RWPE1 (cell line): ENCODE measurements at places on chromosomes 2 and 18.

DNA sequence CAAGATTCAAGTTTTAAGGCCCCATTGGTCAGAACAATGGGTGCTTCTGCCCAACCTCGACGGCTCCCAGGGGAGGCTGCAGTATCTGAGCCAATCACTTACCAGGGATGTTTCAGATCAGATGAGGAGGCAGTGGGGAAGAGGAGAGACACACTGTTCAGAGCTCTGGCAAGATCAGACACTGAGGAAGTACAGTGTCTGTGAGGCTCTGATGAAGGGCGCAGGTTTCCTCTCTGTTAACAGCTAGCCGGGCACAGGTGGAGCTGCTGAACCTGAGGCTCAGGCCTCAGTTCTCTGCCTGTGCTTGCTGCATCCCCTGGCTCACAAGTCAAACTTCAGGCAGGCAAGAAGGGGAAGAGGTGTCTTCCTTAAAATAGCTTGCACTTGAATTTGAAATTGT is 69.7 kb downstream of the TPO start:
- DNase-seq = no peak

DNA sequence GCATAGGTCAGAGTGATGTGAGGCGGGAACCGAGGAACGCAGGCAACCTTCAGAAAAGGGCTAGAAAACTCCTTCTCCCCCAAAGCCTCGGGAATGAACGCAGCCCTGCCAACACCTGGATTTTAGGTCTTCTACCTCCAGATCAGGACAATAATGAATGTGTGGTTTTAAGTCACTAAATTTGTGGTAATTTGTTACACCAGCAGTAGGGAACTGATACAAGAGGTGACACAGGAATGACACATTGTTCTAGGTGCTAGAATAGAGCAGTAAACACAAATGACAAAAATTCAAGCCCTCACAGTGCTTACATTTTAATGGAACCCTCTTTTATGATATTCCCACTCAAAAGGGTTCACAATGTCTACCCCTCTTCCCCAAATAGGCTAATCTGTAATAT is 39.2 kb upstream of the EML4 start:
- no peak for DNase-seq

- no peak for DNase-seq
These were observed 905.3 kb upstream of the VRK2 start for GRCh38 chr2:57141269-57141668.

GRCh38 chr2:148524519-148524919 is 120.0 kb upstream of the EPC2 start:
- no peak for DNase-seq

DNA sequence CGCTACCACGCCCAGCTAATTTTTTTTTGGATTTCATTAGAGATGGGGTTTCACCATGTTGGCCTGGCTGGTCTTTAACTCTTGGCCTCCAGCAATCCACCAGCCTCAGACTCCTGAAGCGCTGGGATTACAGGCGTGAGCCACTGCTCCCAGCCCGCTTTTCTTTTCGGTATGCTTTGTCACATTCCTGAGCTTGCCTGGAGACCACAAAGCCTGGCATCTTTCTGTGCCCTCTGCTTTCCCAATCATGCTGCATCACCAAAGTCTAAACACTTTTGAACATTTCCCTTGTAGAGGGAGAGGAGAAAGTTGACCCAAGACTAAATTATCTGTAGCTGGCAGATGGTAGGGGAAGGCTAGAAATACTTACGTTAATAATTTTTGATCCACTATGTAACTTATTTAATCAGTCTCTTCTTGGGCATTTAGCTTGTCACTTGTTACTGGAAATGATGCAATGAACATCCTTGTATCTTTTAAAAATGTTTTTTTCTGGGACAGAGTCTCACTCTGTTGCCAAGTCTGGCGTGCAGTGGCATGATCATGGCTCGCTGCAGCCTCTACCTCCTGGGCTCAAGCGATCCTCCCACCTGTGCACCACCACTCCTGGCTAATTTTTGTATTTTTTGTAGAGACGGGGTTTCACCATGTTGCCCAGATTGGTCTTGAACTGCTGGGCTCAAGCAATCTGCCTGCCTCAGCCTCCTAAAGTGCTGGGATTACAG is 2.7 kb upstream of the NPC1 start:
- DNase-seq = no peak

- peak; percentile 2 for DNase-seq
These were observed 989.7 kb upstream of the CRIM1 start for GRCh38 chr2:35365859-35366258.

DNA sequence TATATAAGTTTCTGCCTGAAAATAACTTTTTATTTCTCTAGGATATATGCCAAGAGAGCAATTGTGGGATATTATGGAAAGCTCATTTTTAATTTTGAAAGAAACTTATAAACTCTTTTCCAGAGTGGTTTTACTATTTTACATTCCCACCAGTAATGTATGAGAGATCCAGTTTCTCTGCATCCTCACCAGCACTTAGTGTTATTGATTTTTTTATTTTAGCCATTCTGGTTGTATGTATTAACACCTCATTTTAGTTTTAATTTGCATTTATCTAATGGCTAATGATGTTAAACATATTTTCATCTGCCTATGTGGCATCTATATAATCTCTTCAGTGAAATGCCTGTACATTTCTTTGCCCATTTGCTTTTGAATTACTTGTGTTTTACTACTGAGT is 597.7 kb upstream of the RAB6C start:
- DNase-seq = no peak

DNA sequence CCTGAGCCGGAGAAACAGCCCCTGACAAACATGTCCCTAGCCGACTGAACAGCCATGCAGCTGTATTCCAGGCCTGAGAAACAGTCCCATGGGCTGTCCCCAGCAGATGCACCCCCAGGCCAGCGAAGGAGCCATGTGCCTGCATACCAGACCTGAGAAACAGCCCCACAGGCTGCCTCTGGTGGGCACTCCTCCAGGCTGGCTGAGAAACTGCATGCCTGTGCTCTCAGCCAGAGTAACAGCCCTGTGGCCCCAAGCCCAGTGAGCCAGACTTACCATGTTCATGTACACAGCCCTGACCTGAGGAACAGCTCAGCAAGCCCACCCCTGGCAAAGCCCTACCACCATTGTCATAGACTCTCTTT is 24.8 kb downstream of the BOLL start:
- DNase-seq = no peak

- peak; percentile 21 for DNase-seq
These were observed 1.1 kb upstream of the CDH2 start for GRCh38 chr18:28177828-28178635.

DNA sequence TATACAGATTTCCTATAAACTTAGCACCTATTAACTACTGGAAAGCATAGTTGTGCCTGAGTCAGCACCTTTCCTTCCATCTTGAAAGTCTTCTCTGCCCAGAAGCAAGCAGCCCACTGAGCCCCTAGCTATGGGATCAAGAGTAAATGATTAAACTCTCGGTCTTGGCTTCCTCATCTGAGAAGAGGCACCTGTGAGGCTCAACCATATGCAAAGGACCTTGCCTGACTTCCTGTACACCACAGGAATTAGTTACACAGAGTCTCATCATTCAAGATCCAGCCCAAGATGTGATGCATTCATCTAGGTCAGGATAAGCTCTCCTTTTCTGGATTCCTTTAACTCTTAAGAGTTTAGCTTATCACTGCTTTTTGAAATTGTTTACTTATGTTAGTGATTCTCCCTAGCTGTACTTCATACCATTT is 96.0 kb downstream of the CDH2 start:
- DNase-seq = no peak

DNA sequence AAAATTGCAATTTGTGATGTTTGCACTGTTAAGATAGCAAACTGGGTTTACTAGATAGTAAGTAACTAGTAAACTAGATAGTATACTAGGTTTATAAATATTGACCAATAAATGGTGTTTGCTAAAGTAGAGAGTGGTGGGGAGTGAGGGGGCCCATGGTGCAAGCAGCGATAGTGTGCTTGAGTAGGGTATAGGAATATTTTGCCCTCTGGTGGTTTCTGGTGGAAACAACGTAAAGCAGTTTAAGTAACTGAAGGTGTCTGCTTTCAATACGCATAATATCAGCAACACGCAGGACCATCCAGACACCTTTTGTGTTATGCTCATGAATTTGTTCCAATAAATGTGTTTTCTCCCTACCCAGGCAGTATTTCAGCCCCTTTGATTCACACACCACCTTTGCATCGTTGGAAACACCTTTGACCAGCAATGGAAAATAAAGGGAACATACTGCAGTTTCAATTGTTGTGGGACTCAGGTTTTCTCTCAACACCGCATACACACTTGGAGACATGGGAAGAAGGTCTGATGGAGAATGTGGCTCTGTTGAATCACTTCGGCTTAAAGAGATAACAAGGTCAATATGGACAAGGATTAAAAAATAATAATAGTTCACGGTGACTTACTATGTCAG is 16.7 kb upstream of the STAT1 start:
- DNase-seq = peak; percentile 51

GRCh38 chr2:109508556-109508955 is 105.2 kb downstream of the SEPTIN10 start:
- DNase-seq = no peak

DNA sequence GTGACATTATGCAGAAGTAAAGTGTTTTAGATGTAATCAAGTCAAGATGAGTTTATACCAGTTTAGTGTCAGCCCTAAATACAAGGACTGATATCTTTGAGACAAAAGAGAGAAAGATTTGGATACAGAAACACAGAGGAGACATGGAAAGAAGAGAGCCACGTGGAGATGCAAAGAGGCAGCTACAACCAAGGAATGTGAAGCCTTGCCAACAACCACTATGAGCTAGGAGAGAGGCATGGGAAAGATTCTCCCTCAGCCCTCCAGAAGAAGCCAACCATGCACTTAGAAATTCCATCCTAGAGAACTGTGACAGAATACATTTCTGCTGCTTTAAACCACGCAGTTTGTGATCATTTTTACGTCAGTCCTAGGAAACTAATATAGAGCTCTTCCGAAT is 217.2 kb downstream of the DOK6 start:
- no peak for DNase-seq

GRCh38 chr2:234991793-234992192 is 40.0 kb downstream of the SH3BP4 start:
- DNase-seq = no peak

- no peak for DNase-seq
These were observed 355.1 kb upstream of the ZC3H15 start for GRCh38 chr2:186130748-186131641.
